ENCODE measurements at places on chromosomes 7 and 10.

- DNase-seq, result peak; percentile 96
These were observed 104.7 kb upstream of the EEPD1 start for GRCh38 chr7:36048141-36048901.

- DNase-seq, result peak; percentile 88
These were observed 157.5 kb downstream of the SLIT1 start for GRCh38 chr10:97028126-97028831.

- no peak for DNase-seq
These were observed 26.0 kb downstream of the CYP26A1 start for GRCh38 chr10:93099670-93100069.

DNA sequence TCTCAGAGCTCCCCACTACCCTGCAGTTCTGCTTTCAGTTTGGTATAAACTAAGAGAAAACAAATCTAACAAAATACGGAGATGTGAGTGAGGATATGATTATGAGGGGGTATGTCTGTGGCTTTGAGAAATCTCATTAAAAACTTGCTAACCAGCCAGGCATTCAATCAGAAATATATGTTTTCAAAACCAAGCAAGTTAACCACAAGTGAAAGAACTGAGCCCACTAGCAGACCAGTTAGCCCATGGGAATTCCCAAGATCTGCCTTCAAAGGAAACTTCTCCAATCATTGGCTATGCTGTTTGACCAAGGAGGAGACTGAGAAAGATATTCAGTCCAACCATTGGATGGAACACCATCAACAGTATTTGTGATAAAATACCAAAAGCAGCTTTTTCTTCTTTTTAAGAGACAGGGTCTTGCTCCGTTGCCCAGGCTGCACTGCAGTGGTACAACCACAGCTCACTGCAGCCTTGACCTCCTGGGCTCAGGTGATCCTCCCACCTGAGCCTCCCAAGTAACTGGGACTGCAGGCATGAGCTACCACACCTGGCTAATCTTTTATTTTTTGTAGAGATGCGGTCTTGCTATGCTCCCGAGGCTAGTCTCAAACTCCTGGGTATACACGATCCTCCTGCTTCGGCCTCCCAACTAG is 41.2 kb downstream of the FGFR2 start:
- peak; percentile 20 for DNase-seq

DNA sequence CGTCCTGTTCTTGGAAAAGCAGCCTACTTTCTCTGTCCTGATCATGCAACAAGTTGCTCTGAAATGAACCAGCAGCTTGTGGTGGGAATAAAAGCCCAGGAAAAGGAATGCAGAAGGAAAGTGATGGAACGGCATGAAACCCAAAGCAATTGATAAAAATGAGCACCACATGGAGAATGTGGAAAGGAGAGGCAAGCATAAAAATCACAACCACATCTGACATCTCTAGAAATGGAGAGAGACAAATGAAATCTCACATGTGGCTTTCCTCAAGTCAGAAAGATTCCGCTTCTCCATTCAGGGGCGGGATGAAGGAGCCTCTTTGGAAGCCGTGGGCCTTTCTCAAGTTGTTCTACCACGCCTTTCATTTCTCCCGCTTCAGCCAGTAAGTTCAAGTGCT is 631.7 kb upstream of the GALNT17 start:
- no peak for DNase-seq

DNA sequence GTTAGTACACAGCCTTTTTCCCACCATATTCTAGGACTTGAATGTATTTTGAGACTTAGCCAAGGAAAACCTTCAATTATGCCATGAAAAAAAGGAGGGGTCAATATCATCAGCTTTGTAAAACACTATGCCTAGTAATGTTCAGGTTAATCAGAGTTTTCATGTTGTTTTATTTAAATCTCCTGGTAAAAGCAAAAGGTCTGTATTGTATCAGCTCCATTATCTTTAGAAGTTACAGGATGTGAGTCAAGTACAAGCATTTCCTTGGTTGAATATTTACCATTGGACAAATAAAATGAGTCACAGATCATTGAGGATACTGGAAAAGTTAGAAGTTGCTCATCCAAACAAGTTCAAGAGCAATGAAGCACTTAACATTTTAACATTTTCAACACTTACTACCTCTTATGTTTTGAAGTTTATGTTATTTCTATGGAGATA is 89.9 kb upstream of the CAPZA2 start:
- DNase-seq, result peak; percentile 89

DNA sequence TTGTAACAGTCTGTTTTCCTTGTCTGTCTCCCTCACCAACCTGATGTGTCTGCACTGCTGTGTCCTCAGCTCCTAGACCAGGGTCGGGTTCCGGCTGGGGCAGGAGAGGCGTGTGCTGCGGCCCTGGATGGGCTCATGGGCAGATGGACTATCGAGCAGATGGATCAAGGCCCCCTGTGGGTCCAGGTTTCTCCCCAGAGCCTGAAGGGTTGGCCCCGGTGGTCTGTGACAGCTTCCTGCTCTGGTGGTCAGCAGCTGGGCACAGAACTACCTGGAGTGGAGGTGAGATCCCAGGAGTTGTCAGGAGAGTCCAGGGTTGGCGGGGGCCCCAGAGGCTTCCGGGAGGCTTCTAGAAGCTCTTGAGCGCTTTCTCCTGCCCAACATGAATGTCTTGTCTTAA is 75.1 kb downstream of the GRK5 start:
- no peak for DNase-seq

GRCh38 chr7:117962366-117962994 is 89.2 kb upstream of the CTTNBP2 start:
- DNase-seq, result no peak

- DNase-seq, result no peak
These were observed 575.6 kb downstream of the POM121L12 start for GRCh38 chr7:53611043-53611442.

DNA sequence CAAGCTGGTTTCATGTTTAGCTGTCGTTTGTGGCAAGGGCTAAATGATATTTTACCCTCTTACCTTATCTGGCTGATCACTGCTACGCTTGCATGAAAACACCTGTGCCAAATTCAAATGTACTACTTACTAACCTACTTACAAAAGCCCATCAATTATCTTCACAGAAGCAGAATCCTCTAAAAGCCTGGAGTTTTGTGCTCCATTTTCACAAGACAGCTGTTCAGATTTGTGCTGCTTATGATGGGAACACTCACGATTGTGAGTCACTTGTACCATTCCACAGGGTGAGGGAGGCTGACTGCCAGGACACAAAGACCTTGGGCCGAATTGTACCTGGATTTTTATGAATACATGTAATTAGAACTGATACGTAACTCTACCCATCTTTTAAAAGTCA is 245.0 kb upstream of the NPY start:
- no peak for DNase-seq

DNA sequence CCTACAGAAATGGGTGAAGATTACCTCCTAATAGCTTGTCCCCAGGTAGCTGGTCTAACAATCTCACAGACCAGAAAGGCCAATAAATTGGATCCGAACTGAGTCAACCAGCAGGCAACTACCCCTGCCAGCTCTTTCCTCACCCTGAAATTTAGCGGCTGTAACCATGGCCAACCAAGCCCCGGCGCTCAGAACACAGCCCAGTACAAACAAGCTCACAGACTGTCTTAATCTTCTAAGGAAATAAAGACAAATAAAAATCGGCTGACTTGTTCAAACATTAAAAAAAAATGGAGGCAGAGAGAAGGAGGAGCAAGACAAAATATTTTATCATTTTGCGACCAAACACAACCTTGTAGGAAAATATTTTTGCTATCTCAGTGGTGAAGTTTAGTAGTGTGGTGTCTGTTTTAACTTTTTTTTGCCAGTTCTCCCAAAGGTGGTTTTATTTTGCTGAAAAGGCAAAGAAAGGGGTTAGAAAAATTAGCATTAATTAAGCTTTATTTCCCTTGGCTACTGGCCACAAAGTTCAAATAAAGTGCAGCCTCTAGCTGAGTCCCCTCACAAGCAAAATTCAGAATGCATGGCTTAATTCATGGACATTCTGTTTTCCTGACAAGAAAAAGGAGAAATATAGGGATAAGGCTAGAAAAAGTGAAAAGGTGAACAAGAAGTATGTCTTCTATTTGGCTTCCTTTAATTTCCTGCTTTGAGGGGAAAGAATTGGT is 313.0 kb upstream of the NPVF start:
- DNase-seq, result no peak

Data from M059J (cell line).